ENCODE measurements at places on chromosomes 1 and 21. TPM values are rescaled to one million over a fixed set of nuclear protein-coding genes. Genes with fewer than 3 reads are reported as not detected.

The SPRR2E gene
- not detected for total RNA-seq

The AKR7A3 gene
- 1.3 TPM for total RNA-seq

The RGS13 gene
- 0.89 TPM for total RNA-seq

The PADI6 gene
- not detected for total RNA-seq

The LPGAT1 gene
- 23.1 TPM for total RNA-seq

The GPR89B gene
- total RNA-seq, result 25.4 TPM

The ERVH48-1 gene
- total RNA-seq, result 0.22 TPM

The SPRR5 gene
- not detected for total RNA-seq

The ITLN2 gene
- total RNA-seq, result not detected

The TCHHL1 gene
- total RNA-seq, result not detected

The HPCAL4 gene
- total RNA-seq, result 1.8 TPM

DNA sequence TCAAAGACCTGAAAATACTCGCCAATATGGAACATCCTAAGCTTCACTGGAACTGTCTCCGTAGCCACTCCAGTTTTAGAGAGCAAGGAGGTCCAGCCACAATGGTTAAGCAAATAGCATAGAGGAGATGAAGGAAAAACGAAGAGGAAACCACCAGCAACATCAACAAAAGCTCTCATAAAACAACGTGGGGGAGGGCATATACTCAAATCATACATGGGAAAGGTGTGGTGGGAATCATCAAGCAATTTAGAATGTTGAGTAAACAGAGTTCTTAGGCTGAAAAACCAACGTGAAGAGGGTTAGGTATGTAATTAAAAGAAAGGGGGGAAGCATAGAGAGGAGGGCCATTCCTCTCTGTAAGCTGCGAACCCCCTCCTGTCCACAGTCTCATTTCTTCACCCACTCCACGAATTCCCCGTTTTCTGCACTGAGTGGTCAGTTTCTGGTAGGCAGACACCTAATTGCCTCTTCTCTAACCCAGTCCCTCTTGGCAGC lies 1.0 kb downstream of the TMEM59 start:
- H3K4me3 ChIP-seq, result peak overlapping the region; percentile 85
- H3K27ac ChIP-seq, result peak overlapping the region; percentile 97
- H3K27me3 ChIP-seq, result no peaks in the 10 kb centered on the region
- H3K4me1 ChIP-seq, result peaks cover 10% of the 10 kb centered on the region
- DNase-seq, result peak; percentile 25

GRCh38 chr1:104182251-104182650 lies 432.6 kb downstream of the AMY1C start:
- H3K4me1 ChIP-seq, result no peaks in the 10 kb centered on the region
- no peak overlapping the region for H3K27ac ChIP-seq
- no peaks in the 10 kb centered on the region for H3K27me3 ChIP-seq
- no peaks in the 10 kb centered on the region for H3K36me3 ChIP-seq
- DNase-seq, result no peak

GRCh38 chr1:67850151-67850551 lies 16.9 kb upstream of the GNG12 start:
- no peak overlapping the region for H3K4me3 ChIP-seq
- peak; percentile 65 for DNase-seq
- no peaks in the 10 kb centered on the region for H3K27me3 ChIP-seq
- H3K4me1 ChIP-seq, result no peaks in the 10 kb centered on the region
- H3K36me3 ChIP-seq, result no peaks in the 10 kb centered on the region

DNA sequence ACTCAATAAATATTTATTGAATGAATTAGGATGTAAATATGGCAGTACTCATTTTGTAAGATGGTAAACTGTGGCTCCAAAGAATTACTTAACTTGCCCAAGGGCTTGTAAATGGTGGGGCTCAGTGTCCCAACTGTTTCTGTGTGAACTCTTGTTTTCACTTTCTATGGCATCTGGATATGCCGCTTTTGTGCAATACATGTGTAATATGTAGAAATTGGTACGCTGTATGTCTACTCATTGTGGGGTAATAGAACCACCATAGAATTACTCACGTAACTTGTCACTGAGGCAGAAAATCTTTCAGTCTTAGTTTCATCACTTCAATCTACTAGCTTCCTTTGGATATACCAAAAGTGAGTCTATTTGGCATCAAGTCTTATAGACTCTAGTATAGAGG lies 977 bp downstream of the PRPF3 start:
- no peaks in the 10 kb centered on the region for H3K27me3 ChIP-seq
- DNase-seq, result no peak
- peaks cover 22% of the 10 kb centered on the region for H3K36me3 ChIP-seq
- peaks cover 2% of the 10 kb centered on the region for H3K4me1 ChIP-seq
- H3K27ac ChIP-seq, result no peak overlapping the region

GRCh38 chr21:32544697-32545096 lies 40.6 kb downstream of the TCP10L start:
- no peaks in the 10 kb centered on the region for H3K36me3 ChIP-seq
- no peaks in the 10 kb centered on the region for H3K4me1 ChIP-seq
- no peak for DNase-seq
- H3K4me3 ChIP-seq, result no peak overlapping the region

DNA sequence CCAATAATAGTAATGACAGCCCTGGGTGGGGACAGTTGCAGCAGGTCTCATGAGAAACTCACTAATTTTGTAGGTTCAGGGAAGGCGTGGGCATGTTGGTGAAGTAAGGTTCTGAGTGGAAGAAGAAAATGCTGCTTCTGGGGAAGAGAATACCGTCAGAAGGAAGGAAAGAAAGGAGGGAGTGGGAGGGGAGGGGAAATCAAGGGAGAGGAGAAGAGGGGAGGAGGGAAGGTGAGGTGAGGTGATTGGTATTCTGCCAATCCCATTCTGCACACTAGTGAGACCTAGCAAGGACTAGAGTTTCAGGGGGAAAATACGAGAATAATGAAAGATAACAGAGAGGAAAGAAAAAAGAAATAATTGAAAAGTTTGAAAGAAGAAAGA lies 32.4 kb upstream of the MGST3 start:
- no peaks in the 10 kb centered on the region for H3K36me3 ChIP-seq
- DNase-seq, result no peak
- peak overlapping the region; percentile 72 for H3K4me3 ChIP-seq
- peaks cover 12% of the 10 kb centered on the region for H3K4me1 ChIP-seq

DNA sequence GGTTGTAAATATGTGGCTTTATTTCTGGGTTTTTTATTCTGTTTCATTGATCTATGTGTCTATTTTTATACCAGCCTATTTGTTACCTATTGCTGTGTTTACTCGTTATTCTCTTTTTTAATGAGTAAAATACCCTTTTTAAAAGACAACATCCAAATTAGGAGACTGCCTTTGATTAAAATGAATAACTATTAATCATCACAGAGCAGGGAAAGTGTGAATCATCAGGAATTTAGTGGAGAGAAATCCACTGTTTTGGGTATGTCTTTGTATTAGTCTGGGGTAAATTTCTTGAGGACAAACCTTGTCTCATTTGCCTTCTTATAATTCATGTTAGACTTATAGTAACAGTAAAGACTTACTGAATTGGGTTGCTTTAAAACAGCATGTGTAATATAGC lies 12.1 kb downstream of the DISC1 start:
- peaks cover 8% of the 10 kb centered on the region for H3K4me1 ChIP-seq
- no peak for DNase-seq
- no peak overlapping the region for H3K27ac ChIP-seq
- no peaks in the 10 kb centered on the region for H3K36me3 ChIP-seq

GRCh38 chr1:54757833-54758232 lies 6.5 kb downstream of the PARS2 start:
- DNase-seq, result no peak
- no peak overlapping the region for H3K4me3 ChIP-seq
- H3K27me3 ChIP-seq, result no peaks in the 10 kb centered on the region
- peaks cover 1% of the 10 kb centered on the region for H3K4me1 ChIP-seq

DNA sequence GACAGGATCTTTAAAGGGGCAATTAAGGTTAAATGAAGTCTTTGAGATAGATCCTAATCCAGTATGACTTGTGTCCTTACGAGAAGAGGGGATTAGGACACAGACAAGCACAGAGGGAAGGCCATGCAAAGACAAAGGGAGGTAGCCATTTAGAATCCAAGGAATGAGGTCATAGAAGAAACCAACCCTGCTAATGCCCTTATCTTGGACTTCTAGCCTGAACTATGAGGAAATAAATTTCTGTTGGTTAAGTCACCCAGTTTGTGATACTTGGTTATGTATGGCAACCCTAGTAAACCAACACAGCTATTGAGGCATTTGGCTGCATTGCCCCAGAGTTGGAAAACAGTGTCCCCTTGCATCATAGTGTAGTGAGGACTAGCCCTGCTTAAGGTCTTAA lies 121.3 kb downstream of the MAST2 start:
- no peak overlapping the region for H3K4me3 ChIP-seq
- no peak for DNase-seq
- H3K36me3 ChIP-seq, result peaks cover 12% of the 10 kb centered on the region

DNA sequence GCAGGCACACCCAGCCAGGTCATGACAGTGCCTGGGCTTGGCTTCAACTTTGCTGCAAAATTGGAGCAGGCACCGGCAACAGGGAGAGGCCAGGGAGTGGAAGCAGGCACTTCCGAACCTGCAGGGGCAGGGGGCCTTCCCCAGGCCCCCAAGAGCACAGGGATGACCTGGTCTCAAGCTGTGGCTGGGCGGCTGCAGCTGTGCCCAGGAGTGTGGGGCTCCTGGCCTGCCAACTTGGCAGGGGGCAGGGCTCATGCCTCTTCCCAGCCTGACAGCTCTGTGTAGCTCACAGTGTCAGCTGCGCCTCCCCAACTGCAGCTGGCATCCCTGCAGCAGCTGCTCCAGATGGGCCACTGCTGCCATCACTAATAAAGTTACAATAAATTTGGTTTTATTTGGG lies 51.5 kb upstream of the SCYL3 start:
- H3K27ac ChIP-seq, result no peak overlapping the region
- H3K4me3 ChIP-seq, result no peak overlapping the region
- DNase-seq, result peak; percentile 38
- peaks cover 2% of the 10 kb centered on the region for H3K36me3 ChIP-seq
- no peaks in the 10 kb centered on the region for H3K27me3 ChIP-seq

- no peaks in the 10 kb centered on the region for H3K4me1 ChIP-seq
- H3K27me3 ChIP-seq, result no peaks in the 10 kb centered on the region
- no peak overlapping the region for H3K27ac ChIP-seq
- H3K4me3 ChIP-seq, result no peak overlapping the region
- peaks cover 6% of the 10 kb centered on the region for H3K36me3 ChIP-seq
- DNase-seq, result no peak
These were observed 62.2 kb upstream of the KIF26B start for GRCh38 chr1:245092638-245092976.

- no peaks in the 10 kb centered on the region for H3K27me3 ChIP-seq
- peaks cover 7% of the 10 kb centered on the region for H3K4me1 ChIP-seq
- peak overlapping the region; percentile 80 for H3K27ac ChIP-seq
- no peaks in the 10 kb centered on the region for H3K36me3 ChIP-seq
- peak overlapping the region; percentile 55 for H3K4me3 ChIP-seq
These were observed 624 bp downstream of the KIFAP3 start for GRCh38 chr1:170073893-170074249.

DNA sequence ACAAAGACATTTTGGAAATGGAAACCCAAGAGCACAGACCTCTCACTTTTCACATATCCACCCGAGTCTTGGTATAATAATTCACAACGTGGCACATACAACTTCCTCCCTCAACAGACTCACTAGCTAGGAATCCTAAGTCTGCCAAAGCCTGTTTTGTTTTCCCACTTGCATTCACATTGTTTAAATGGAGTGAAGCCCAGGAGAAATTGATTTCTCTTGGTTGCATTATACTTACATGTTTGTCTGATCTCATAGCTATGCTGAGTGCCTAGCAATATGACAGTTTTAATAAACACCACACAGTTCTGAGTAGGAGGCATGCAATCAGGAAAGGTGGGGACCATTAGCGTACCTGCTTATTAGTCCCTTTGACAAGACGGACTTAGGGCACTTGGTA lies 348.6 kb upstream of the ADGRL4 start:
- no peak overlapping the region for H3K27ac ChIP-seq
- no peak overlapping the region for H3K4me3 ChIP-seq
- no peaks in the 10 kb centered on the region for H3K27me3 ChIP-seq
- H3K4me1 ChIP-seq, result no peaks in the 10 kb centered on the region

GRCh38 chr1:112083487-112083886 lies 94.0 kb upstream of the KCND3 start:
- no peak overlapping the region for H3K4me3 ChIP-seq
- H3K36me3 ChIP-seq, result no peaks in the 10 kb centered on the region
- H3K27me3 ChIP-seq, result no peaks in the 10 kb centered on the region

DNA sequence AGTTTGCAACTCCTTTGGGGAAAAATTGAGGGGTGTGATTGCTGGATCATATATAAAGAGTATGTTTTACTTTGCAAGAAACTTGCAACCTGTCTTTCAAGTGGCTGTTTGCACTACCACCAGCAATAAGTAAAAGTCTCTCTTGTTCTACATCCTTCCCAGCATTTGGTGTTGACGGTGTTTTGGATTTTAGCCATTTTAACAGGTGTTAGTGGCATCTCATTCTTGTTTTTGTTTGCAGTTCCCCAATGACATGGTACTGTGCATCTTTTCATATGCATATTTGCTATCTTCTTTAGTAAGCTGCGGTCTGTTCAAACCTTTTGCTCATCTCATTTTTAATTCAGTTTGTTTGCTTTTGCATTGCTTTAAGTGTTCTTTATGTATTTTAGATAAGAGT lies 535.5 kb downstream of the LRRIQ3 start:
- no peak overlapping the region for H3K27ac ChIP-seq
- no peaks in the 10 kb centered on the region for H3K36me3 ChIP-seq
- no peak for DNase-seq
- no peaks in the 10 kb centered on the region for H3K27me3 ChIP-seq
- no peaks in the 10 kb centered on the region for H3K4me1 ChIP-seq

- no peak for DNase-seq
- H3K27me3 ChIP-seq, result no peaks in the 10 kb centered on the region
- H3K36me3 ChIP-seq, result no peaks in the 10 kb centered on the region
These were observed 209.8 kb downstream of the DISC1 start for GRCh38 chr1:231836227-231836893.

GRCh38 chr1:24567792-24568388 lies 12.0 kb downstream of the NCMAP start:
- no peak overlapping the region for H3K4me3 ChIP-seq
- no peaks in the 10 kb centered on the region for H3K27me3 ChIP-seq
- no peak for DNase-seq

GRCh38 chr1:66046415-66046814 lies 253.7 kb downstream of the PDE4B start:
- no peak overlapping the region for H3K4me3 ChIP-seq
- no peak overlapping the region for H3K27ac ChIP-seq
- H3K27me3 ChIP-seq, result no peaks in the 10 kb centered on the region
- no peak for DNase-seq
- H3K4me1 ChIP-seq, result no peaks in the 10 kb centered on the region

GRCh38 chr1:41573785-41574713 lies 89.6 kb upstream of the EDN2 start:
- no peaks in the 10 kb centered on the region for H3K27me3 ChIP-seq
- H3K36me3 ChIP-seq, result no peaks in the 10 kb centered on the region
- no peak overlapping the region for H3K27ac ChIP-seq
- no peak overlapping the region for H3K4me3 ChIP-seq

GRCh38 chr1:53971718-53972117 lies 25.6 kb downstream of the LRRC42 start:
- H3K27me3 ChIP-seq, result no peaks in the 10 kb centered on the region
- H3K36me3 ChIP-seq, result peaks cover 27% of the 10 kb centered on the region
- H3K4me3 ChIP-seq, result no peak overlapping the region
- DNase-seq, result no peak
- no peaks in the 10 kb centered on the region for H3K4me1 ChIP-seq

All from muscle of leg (tissue), 16 donors.